ENCODE measurements at places on chromosomes 1 and 21. TPM values are rescaled to one million over a fixed set of nuclear protein-coding genes. Genes with fewer than 3 reads are reported as not detected.

Gene C1orf53
- total RNA-seq = 10.3 TPM

Gene KRTAP19-3
- not detected for total RNA-seq

Gene HSD3B1
- 2.9 TPM for total RNA-seq

Gene TXNIP
- 8,649 TPM for total RNA-seq

Gene DISP1
- total RNA-seq = 20.6 TPM

Gene SSX2IP
- total RNA-seq = 9.4 TPM

Gene CHIT1
- total RNA-seq = 0.32 TPM

Gene SPRR2D
- total RNA-seq = 56.6 TPM

Gene SMCP
- not detected for total RNA-seq

Gene ADAM30
- not detected for total RNA-seq

Gene LORICRIN
- 247 TPM for total RNA-seq

Gene CNKSR1
- total RNA-seq = 91.2 TPM

Gene CR1L
- total RNA-seq = not detected
